ENCODE measurements at places on chromosomes 7 and 10.

- peak; percentile 29 for DNase-seq
Observed at GRCh38 chr7:130943336-130943901, 209.4 kb upstream of the KLF14 start.

GRCh38 chr10:131090761-131091661 lies 220.5 kb downstream of the TCERG1L start:
- DNase-seq: no peak

GRCh38 chr10:86060386-86061277 lies 306.0 kb downstream of the GRID1 start:
- no peak for DNase-seq

DNA sequence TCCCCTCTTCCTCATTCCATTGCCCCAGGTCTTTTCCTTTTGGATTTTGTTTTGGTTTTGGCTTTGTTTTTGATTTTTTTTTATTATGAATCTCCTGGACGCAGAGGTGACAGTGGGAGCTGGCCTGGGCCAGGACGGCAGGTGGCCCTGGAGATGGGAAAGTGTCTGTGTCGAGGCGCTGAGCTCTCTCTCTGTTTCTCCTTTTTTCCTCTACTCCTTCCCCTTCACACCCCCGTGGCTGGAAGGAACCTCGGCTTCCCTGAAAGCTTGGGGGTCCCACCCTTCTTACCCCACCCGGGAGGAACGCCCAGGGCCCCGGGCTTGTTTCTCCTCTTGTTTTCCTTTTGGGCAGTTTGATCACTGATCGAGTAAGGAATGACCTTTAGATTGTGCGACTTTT lies 13.2 kb downstream of the TRIM8 start:
- no peak for DNase-seq

- no peak for DNase-seq
Observed at GRCh38 chr10:46226232-46226631, 60.6 kb upstream of the ANTXRL start.

All from mesendoderm (in vitro differentiated cells).